ENCODE measurements at places on chromosomes 4 and X.

GRCh38 chr4:95742872-95743271 is 97.0 kb upstream of the PDHA2 start:
- no peak for DNase-seq

- no peak for DNase-seq
Measured at GRCh38 chr4:4440333-4441061, 53.6 kb downstream of the NSG1 start.

- DNase-seq: no peak
Measured at GRCh38 chr4:184039963-184040383, 134.9 kb downstream of the STOX2 start.

DNA sequence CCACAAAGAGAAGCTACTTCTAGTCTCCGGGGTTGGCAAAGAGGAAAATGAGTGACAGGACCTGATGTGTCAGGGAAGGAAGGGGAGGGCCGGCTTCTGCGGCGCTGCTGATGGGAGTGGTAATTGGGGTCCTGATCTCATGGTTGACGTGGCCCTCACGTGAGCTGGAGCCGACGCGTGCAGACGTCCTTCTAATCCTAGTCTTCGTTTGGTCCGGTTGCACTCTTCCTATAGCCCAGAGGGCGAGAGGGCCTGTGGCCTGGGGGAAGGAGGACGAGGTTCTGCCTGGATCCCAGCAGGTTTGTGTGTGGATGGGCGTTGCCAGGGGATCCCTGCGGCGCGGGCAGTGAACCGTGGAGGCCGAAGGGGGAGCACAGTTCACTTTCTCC is at the start of gene ARMCX1:
ARMCX1 (plus strand) TSS at position 186 of the 389 bp plus-strand sequence. CDS start 2,384 bp downstream, outside the sequence.
- DNase-seq: no peak

Measured in stimulated activated CD4-positive, alpha-beta T cell treated with anti-CD3 and anti-CD28 coated beads, Interleukin-1b, Interleukin-23, amount 100 ng/mL, for 1 hour (primary cell).